NCI-H2227 treated with DMSO at 0.1 percent for 48 hours (cell line): ENCODE measurements at places on chromosomes 5 and 9.
A peak's percentile ranks its signal among the peaks of the same experiment; 100 is the strongest.

DNA sequence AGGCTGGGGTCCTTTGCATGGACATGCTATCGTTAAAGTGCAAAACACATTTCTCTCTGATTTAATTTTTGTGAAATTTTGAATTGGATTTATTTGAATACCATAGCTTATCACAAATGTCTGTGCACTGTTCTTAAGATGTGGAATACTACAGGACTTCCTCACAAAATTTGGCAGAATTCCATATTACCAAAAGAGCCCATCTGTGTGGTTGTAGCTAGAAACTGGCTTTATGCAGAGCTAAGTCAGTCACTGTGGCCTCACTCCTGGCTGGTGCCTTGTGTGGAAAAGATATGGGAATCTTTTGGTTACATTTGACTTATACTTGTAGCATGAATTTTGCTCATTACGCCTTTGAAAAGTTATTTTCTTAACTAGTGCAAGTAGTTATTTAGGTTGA lies 35.5 kb downstream of the ACO1 start:
- DNase-seq, result no peak

DNA sequence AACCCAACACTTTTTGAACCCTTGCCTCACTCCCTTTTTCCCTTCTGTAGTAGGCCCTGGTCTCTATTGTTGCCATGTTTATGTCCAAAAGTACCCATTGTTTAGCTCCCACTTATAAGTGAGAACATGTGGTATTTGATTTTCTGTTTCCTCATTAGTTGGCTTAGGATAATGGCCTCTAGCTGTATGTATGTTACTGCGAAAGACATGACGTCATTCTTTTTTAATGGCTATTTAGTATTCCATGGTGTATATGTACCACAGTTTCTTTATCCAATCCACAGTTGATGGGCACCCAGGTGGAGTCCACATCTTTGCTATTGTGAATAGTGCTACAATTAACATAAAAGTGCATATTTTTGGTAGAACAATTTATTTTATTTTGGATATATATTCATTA lies 90.3 kb upstream of the PTPRD start:
- DNase-seq, result no peak

GRCh38 chr5:116456036-116456435 lies 118.6 kb downstream of the SEMA6A start:
- no peak for DNase-seq

DNA sequence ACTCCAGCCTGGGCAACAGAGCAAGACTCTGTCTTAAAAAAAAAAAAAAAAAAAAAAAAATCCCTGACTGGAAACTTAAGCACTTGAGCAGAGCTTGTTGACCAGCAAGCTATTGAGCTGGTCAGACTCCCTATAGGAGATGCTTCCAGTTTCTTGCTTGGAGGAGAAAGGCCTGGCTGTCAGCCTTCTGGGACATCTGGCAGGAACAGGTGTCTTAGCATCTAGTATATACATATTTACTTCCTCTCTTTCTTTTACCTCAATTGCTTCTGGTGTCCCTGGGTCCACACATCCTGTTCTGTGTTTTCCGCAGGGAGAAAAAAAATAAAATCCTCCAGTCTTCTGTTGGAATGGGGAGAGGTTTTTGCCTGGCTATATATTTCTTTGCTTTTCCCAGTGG lies 60.1 kb downstream of the PRKACG start:
- no peak for DNase-seq

GRCh38 chr5:51345106-51345505 lies 38.1 kb upstream of the ISL1 start:
- DNase-seq, result no peak

- no peak for DNase-seq
Observed at GRCh38 chr5:175803736-175804454, 67.5 kb upstream of the CPLX2 start.

DNA sequence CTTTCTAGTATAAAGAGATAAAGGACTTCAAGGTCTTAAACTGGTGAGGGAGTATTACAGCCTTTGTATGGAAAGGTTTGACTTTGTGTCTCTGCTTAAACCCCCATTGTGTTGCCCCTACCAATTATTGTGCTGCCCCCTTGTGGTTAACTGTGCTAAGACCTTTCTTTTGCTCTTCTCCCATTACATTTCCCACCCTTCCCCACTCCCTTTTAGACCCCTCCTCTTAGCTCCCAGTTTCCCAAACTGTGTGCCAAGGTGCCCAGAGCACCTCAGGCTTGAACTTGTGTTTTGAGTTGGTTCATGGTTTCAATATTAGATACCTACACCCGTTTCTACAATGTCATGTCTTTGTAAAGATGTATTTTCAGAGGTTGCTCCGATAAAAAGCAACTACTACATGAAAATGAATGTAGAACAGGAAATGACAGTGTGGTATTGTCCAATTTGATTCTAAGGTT lies 2.9 kb downstream of the JAK2 start:
- peak; percentile 67 for DNase-seq

- DNase-seq, result no peak
Observed at GRCh38 chr9:73118898-73119554, 32.6 kb upstream of the ANXA1 start.

- no peak for DNase-seq
Observed at GRCh38 chr5:40314275-40314674, 365.4 kb upstream of the PTGER4 start.

- DNase-seq, result no peak
Observed at GRCh38 chr5:57094753-57095683, 78.8 kb upstream of the GPBP1 start.

DNA sequence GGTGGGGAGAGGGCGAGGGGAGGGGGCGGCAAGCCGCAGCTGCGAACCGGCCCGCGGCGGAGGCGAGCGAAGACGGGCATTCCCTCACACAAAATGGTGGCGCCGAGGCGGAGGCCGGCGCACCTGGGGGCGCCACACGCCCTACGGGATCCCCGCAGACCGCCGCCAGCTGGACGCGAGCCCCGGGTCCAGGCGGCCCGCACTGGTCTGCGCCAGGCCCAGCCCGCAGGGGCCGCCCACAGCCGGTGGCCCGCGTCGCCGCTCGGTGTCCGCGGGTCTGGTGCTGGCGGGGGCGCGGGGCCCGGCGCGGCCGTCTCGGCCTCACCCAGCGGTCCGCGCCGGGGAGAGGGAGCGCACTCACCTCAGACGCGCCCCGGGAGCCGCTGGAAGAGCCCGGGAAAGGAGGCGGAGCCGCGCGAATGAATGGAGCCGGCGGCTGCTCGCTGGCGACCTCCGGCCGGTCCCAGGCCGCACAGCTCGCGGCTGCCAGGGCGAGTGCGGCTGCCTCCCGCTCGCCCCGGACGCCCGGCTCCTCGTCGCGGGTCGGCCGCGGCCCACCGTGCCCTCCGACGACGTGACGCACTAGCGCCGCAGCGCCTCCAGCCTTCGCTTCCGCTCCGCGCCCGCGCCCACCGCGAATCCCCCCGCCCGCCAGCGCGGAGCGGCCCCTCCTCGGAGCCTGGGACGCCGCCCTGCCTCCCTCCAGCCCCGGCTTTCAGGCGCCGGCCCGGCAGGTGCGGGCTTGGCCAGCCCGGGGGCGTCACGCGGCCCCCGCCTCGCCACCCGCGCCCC lies at the start of gene FAM169A:
TSS of gene FAM169A (minus strand) at position 584 of the 792 bp plus-strand sequence. CDS start 24,711 bp downstream, outside the sequence.
- DNase-seq, result peak; percentile 6

- DNase-seq, result no peak
Observed at GRCh38 chr5:170522211-170523141, 18.7 kb downstream of the KCNIP1 start.

DNA sequence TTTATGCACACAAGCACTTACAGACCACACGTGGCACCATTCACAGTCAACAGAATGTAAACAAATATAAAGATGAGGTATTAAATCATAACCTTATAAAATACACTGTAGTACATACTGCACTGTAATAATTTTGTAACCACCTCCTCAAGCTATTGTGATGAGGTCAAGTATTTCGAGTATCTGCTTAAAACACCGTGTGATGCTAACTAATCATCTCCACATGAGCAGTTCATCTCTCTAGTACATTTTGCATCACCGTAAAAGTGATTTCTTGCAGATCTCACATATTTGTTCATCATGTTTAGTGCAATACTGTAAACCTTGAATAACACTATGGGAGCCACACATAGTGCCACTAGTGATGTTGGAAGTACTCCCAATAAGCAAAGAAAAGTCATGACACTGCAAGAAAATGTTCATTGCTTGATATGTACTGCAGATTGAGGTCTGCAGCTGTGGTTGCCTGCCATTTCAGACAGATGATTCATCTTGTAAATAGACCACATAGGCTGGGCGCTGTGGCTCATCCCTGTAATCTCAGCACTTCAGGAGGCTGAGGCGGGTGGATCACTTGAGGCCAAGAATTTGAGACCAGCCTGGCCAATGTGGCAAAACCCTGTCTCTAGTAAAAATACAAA lies 44.3 kb downstream of the FOXB2 start:
- DNase-seq, result peak; percentile 26

DNA sequence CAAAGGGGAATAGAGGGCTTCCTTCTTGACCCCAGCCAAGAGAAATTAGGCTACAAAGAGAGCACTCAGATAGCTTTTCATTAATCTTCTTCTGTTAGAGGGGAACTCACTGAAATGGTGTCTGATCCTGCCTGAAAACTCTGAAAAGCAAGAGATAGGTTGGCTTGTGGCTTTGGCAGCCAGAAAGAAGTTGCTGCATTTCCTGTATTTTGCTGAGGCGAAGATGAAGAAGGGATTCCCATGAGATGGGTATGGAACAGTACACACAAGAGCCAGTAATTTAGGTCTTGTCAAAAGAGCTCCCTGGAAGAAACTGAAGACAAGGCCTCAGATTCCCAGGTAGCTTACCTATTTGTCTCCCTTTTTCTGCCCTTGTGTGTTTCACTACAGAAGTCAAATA lies 120.9 kb upstream of the TARS1 start:
- DNase-seq, result no peak

DNA sequence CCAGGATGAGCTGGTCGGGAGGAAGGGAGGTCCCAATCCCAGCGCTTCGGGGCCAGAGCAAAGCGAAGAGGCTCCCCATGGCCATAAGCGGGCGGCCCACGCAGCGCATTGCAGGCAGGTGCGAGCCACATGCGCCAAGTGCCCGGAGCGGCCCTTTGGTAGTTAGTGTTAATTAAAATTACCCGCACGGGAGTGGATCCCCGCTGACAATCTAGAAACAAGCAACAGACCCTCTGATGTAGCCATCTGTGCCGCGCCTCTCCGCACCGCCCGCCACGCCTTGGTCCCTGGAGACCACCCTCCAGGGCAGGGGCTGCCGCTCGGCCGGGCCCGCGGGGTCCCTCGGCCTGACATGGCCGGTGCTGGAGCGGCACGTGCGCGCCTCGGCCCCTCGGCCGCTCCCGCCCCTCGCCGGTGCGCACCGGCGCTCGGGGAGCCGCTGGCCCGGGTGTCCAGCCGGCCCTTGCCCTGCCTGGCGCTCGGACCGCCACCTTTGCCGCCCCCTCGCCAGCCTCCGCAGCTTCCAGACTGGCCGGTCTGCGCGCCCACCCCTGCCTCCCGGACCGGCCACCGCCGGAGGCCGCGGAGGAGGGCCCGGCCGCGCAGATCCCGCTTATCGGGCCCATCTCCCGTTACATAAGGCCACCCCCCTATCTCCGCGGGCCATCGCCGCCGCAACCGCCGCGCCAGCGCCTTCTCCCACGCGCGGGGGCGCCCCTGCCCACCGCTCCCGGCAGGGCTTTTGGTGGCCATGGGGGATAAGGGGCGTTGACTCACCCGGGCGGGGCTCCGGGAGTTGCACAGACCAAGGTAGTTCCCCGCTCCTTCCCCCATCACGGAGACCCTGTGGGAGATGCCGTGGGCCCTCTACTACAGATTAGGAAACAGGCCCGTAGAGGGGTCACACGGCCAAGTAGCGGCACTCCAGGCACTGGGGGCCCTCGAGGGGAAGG lies 1.9 kb upstream of the IL13 start:
- no peak for DNase-seq

- DNase-seq, result no peak
Observed at GRCh38 chr5:149681252-149681651, 48.9 kb upstream of the PPARGC1B start.

DNA sequence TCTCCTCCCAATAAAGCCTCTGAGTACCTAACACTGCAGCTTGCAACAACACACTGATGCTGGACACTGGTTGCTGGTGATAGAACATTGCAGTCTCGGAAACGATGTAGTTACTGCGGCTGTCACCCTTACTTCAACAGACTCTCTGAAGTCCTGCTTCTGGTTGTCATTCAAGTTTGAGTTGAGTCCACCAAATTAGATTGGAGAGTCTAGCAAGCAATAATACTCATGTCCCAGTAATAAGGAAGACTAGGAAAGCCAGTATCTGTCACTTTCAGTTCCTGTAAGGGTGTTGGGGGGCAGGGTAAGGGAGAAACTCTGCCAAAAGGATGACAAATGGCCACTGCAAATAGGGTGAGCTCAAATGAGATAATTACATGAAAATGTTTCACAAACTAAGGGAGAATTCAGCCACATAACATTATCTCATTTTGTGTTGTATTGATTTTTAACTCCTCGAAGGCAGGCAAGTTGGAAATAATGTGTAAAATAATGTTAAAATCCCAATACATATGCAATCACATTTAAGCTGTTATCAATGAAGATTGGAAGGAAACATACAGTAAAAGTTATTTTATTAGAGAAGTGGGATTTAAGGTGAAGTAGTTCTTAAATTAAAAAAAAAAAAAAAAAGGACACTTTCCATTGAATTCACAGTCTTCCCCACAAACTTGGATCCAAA lies 849 bp upstream of the IFT74 start:
- peak; percentile 22 for DNase-seq

DNA sequence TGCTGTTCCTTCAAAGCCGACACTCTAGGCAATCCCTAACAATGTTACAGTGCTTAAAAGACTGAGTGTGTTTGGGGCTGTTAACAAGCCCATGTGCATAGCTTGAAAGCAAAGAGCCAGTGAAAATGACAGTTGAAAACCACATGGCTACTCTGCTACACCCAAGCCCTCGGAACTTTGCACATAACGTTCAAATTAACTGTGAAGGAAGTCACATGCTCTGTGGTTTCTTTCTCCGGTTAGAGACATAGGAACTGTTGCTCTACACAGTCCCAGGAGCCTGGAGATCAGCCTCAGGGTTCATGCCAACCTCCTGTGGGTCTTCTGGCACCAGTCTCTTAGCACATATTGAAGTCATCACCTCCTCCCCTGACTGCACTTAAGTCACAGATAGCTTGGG lies 51.1 kb downstream of the C9orf152 start:
- DNase-seq, result no peak

- DNase-seq, result no peak
Observed at GRCh38 chr5:129760636-129761325, 12.9 kb downstream of the MINAR2 start.

DNA sequence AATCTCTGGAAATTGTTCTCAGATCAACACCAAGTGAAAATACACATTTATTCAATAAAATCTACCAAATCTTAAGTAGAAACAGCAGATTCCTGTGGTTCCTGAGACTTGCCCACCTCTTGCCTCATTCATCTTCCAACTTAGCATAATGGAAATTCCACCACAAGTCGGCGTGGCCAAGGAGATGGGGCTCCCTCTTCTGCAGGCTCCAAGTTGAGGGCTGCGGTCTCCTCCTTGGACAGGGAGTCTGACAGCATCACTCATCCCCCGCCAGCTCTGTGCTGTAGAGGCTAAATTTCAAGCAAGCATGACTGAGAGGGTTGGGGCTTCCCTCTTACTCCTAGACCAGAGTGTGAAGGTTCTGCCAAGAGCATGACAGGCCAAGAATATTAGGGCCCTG lies 273.7 kb downstream of the DIRAS2 start:
- DNase-seq, result no peak
